ENCODE measurements at places on chromosomes 12 and 14.

DNA sequence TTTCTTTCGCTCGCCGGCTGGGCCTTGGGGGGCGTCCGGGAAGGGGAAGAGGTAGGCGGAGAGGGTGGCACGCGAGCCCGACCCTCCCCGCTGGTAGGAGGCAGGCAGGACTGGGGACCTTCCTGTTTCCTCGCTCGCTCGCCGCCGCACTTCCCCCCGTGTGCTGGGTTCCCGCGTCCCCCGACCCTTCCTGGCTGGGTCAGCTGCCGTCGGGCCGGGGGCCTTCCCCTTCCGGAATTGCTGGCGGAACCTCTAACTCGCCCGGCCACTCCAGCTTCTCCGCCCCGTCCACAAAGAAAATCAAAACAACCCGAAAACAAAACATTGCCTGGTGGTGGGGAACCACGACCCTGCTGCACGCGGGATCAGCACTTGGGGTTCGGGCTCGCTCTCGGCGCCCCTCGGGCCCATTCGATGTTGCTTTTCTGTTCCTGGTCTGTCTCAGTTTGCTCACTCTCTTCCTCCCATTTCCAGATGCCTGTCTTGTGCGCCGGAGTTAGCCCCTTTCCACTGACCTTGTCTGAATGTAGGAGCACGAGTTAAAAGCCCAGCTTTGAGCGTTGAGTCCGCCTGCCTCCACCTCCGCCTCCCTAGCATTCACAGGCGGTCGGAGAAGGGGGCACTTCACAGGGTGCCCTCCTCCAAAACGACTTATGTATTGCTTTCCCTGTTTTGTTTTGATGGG, 581 bp downstream of the PAPOLA start:
- DNase-seq: peak; percentile 24

GRCh38 chr14:61861320-61861865, 99.2 kb downstream of the SNAPC1 start:
- DNase-seq: no peak

DNA sequence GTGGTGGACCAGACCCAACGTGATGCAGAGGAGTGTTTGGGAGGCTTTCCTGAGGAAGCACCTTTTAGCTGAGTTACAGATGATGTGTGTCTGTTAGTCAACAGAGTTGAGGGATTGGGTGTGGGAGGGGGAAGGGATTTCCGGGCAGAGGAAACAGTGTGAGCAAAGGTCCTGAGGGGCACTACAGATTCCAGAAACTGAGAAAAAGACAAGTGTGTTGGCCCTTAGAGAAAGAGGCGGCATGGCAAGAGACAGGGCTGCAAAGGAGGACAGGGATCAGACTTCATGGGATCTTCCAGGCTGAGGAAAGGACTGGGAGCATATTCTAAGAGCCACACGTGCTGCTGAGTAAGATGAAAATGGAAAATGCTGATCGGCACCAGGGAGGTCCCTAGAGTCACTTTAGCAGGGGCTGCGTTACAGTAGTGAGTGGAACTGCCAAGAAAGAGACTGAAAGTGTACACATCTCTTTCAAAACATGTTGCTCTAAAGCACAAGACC, 9.4 kb upstream of the RPS6KL1 start:
- no peak for DNase-seq

GRCh38 chr12:1815108-1815507, 5.3 kb upstream of the LRTM2 start:
- no peak for DNase-seq

DNA sequence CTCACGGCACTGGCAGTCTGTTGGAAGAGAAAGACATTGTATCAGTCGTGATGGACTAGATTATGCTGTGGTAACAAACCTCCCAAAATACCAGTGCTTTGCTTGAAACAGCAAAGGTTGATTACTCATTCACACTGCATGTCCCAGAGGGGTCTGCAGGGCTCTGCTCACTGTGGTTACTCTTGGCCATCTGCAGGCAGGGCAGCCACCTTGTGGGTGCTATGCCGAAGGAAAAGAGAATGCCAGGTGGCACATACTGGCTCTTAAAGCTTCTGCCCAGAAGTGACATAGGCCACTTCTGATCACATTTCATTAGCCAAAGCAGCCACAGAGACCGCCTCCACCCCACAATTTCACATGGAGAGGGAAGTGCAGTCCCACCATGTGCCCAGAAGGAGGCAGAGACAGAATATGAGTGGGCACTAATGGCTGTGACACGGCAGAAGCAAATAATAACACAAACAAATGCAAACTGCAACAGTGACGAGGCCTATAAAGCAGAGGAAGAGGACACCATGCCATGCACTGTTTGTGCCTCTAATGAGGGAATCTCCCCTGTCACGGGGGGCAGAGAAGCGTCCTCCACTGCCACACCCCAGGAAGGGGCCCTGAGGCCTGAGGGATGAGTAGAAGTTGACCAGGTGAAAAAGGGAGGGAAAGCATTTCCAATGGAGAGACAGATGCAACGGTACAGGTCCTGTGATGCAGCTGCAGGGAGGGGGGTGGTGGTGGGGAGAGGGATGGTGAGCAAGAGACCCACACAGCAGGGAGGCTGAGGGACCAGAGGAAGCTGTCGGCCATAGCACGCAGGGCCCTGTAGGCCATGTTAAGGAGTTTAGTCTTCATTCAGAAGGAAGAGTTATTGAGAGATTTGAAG, 51.7 kb upstream of the KICS2 start:
- no peak for DNase-seq

DNA sequence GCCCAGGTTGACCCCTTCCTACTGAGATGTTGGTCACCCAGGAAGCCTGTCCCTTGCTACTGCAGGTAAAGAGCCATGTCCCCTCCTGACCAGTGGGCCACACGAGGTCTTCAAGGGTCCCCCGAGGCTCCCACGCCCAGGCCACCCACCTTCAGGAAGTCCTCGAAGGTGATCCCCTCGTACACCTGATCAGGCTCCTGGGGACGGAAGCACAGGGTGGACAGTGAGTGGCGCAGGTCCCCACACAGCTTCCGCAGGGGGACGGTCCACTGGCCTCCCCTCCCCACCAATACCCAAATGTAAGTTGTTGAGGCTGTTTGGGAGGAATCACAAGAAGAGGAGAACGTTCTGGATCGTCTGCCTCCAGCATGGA, 57.4 kb downstream of the TESC start:
- DNase-seq: no peak

DNA sequence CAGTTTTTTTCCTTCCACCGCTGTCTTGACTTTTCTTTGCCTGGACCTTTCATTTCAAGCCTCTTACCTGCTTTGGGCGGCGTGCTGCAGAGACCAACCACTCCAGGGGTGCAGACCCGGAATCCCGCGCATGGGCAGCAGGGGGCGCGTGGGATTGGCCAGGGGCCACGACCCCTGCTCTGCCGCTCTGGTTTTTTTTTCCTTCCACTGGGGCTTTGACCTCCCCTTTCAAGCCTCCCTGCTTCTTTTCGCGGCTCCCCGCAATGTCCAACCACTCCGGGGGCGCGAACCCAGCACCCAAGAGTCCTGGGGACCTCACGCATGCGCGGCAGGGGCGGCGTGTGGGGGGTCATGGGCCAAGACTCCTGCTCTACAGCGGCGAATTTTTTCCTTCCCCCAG, 325.1 kb downstream of the ALG10 start:
- no peak for DNase-seq

DNA sequence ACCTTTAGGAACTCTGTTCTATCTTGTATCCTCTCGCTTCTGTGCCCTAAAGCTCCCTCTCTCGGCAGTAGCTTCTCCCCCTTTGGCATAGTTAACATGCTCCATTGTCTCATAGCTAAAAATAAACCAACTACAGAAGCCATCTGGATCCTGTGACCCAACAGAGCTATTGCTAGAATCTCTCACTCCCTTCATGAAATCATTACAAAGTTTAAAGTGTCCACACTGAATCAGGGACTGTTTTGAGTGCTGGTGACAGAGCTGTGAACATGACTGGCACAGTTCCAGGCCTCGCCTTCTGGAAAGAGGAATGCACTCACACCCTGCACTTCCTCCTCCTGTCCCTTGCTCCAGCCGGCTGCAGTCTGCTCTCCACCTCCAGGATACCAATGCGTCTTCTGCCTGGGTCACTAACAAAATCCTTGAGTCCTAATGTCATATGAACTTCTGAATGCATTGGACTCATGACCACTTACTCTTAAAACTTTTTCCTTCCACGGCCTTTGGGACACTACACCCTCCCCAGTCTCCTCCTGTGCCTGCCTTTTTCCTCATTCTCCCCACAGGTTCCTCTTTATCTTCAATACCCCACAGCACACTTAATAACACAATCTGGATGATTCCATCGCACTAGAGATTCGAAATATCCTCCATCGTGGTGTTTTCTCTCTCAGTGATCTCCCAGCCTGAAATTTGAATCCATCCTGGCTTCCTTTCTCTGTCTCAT, 13.2 kb downstream of the PLBD1 start:
- DNase-seq: peak; percentile 46

DNA sequence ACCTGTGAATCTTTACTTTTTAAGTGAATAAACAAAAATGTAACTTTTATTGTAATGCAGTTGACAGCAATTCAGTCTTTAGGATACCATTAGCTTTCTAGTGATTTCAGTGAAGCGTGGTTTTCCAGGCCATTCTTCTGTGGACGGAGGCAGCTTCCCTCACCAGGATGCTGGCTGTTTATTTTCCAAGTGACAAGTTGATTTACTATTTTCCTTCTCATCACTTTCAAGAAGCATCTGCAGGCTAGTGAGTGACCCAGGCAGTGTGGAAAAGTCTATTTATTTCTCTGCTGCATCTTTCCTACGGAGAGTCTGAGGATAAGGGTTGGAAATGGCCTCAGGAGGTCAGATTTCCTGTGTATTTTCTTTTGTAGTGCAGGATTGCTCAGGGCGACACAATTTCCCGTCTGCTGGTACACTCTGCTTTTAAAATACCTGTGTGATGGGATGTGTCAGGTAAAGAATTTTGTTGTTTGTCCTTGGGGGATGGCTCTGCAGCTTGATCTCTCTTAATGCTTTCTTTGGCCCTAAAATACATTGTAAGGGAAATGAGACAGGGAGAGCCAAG, 467.8 kb downstream of the NRXN3 start:
- DNase-seq: peak; percentile 14

DNA sequence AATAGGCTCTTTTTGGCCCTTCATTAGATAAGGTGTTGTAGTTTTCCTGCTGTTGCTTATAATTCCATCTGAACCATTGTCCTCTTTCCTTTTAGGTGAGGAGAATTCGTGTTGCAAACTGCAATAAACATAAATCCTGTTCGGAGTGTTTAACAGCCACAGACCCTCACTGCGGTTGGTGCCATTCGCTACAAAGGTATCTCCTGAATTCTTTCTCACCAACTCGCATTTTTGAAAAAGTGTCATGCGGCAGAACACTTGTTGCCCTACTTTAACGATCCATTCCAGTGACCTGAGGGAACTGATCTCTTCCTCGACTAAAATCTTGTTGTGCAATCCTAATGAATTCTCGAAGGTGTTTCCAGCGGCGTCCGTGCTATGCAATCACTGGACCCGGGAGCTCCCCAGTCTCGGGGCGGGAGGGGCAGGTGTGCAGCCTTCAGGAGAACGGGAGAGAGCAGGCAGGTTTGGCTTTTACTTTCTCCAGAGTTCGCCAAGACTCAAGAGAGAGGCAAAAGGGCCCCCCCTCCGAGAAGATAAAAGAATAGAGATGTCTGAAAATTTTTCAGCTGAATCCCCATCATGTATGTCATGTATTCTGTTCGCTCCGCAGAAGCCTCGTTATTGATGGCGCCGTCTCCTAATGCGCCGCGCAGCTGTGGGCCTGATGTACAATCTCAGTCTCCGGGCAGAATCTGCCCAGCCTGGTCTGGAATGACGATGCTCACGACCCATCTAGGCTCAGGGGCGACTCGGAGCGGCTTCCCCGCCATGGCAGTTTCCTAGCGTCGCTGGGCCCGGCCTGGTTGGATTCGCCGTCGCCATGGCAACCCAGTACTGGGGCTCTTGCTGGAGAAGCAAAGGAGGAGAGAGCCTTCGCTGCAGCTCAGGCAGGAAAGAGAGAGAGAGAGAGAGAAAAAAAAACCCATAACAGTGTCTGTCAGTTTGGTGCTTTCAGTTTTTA, 38.2 kb downstream of the PLXNC1 start:
- DNase-seq: peak; percentile 53

GRCh38 chr12:1916371-1917171, 1.9 kb downstream of the CACNA2D4 start:
- DNase-seq: no peak

- no peak for DNase-seq
Observed at GRCh38 chr12:52380271-52380694, 5.2 kb downstream of the KRT84 start.

DNA sequence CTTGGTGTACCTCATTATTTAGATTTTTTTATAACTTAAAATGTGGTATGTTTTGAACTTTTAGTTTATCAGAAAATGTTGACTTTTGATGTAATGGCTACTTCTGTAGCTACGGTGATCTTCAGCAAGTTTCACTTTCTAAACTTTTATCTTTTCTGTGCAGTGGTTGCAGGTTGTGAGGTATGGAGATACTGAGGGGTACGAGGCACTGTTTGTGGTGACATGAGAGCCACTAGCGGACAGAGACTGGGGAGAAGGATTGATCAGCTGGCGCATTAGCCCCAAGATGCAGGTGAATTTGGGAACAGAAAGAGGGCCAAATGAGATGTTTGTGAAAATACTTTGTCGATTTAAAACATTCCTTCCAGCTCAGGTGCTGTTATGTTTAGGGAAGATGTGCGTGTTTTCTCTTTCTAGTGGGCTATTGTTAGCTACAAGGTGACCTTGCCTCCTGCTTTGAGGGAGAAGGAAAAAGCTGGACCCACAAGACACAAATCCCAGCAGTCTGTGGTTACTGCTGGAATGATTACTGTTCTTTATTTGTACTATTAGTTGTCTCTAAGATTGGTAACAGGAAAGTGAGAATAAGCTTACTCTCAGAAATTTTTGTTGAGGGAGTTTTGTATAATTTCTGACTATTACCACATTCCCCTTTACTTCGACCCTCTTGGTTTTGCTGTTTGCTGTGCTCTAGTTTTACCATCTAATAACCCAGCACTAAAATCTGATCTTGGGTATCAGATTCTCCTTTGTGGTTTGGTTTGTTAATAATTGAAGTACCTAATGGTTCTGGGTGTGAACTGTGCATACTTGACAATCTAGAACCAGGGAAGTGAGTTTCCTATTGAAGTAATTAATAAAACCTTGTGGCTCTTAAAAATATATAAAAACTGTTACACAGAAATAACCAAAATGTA, 61.7 kb downstream of the FBXO34 start:
- DNase-seq: no peak

GRCh38 chr14:44462381-44462780, 44.7 kb downstream of the FSCB start:
- no peak for DNase-seq

DNA sequence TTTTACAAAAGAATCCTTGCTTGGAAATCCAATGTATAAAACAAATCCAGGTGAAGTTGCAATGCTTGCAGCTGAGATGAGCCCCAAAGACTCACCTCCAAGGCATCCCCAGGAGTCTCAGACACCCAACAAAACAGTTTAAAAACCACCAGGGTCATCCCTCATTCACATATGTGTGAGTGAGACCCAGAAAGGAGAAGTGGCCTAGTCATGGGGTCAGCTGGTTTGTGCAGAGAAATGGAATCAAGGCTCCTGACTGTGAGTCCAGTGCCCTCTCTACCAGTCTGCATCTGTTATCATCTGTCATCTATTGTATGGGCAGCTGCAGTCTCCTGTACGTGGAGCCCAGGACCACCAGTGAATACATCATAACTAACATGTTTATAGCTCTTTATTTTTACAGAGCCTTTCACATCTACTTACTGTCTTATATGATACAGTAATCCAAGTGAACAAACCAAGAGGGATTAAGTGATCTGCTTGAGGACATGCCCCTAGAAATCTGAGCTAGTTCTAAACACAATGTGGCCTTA, 27.1 kb downstream of the PLEKHG7 start:
- DNase-seq: no peak

- DNase-seq: no peak
Observed at GRCh38 chr12:89874146-89874545, 165.5 kb upstream of the ATP2B1 start.

GRCh38 chr14:57405562-57405961, 15.2 kb downstream of the NAA30 start:
- DNase-seq: no peak

GRCh38 chr14:71225113-71225512, 317.9 kb downstream of the PCNX1 start:
- DNase-seq: no peak
